ENCODE measurements at places on chromosomes 4 and X. TPM values are rescaled to one million over a fixed set of nuclear protein-coding genes. Genes with fewer than 3 reads are reported as not detected.

ITM2A gene
- 61.1 TPM for total RNA-seq

OTUD6A gene
- total RNA-seq = not detected

UGT2B17 gene
- total RNA-seq = not detected

- peak; percentile 11 for DNase-seq
These were observed 58.6 kb upstream of the PAGE1 start for GRCh38 chrX:49754233-49754857.

- no peak for DNase-seq
These were observed 42.0 kb downstream of the PSAPL1 start for GRCh38 chr4:7392438-7393421.

DNA sequence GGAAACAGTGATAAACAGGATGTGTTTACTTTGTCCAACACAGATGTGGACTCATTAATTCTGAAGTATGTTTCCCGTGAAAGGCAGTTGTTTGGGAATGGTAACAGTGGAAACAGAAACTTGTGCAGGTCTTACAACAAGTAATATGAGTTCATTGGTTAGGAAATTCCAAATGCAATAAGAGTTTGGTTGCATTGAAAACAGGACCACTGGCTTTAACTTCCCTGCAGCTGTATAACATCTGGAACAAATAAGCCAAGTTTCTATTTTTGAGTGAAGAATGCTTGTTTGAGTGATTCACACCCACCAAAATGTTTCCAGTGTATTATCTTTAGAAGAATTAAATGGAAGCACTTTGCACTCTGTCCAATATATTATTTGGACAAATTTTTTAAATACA lies 82.4 kb upstream of the BMP3 start:
- no peak for DNase-seq

- no peak for DNase-seq
These were observed 493.0 kb upstream of the FAM241A start for GRCh38 chr4:111652236-111652635.

Measured in naive thymus-derived CD8-positive, alpha-beta T cell (primary cell).